ENCODE measurements at places on chromosomes 3 and 15.

GRCh38 chr3:94115482-94115881 is 52.6 kb downstream of the NSUN3 start:
- no peak for DNase-seq

DNA sequence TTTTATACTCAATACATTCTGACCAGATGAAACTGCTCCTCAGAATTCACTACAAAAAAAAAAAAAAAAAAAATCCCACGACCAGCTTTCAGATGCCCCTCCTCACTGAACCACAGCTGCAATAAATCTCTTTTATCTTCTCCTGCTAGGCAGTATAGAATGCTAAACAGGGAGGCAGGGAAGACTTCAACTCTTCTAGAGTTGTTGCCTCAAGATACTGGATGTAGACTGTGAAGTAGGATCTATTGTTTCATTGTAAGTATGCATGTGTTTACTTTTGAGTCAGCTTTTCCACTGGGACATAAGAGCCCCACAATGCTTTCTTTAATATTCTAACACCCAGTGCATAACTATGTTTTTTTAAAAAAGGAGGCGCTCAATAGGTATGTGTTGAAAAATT is 401.4 kb downstream of the TBL1XR1 start:
- DNase-seq = no peak

GRCh38 chr15:88398011-88398410 is 69.2 kb downstream of the MRPL46 start:
- no peak for DNase-seq

DNA sequence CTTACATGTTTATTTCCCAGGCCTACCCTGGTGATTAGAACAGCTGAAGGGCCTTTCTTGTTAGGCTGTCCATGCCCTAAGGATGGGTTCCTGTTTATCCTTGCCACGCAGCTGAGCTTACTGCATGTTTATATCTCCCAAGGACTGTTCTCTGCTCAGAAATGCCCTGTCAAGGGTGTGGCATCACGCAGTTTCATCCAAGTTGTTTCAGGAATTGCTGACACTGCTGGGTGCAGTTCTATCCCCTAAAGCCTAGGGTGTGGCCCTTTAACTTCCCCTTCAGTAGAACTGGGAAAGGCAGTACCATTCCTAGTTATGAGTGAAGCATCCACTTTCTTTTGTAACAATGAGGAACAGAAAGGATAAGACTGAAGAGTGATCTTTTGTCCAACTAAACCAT is 5.0 kb downstream of the ELL3 start:
- DNase-seq = no peak

DNA sequence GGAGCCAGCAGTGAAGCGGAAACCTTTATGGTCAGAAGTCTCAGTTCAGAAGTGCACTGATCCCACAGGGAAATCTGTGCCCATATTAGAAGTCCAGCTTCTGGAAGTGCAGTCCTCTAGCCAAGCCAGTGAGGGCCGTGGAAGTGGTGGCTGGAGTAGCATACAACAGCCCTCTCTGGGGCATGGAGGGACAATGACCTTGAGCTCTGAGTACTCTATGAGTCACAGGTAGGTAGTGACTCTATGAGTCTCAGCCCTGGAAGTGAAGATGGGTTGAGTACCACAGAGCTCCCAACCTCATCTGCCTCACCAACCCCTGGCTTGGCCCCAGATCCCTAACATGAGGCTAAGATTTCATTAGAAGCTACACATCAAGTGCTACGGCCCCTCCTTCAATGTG is 205.9 kb upstream of the PPP2R3A start:
- no peak for DNase-seq

DNA sequence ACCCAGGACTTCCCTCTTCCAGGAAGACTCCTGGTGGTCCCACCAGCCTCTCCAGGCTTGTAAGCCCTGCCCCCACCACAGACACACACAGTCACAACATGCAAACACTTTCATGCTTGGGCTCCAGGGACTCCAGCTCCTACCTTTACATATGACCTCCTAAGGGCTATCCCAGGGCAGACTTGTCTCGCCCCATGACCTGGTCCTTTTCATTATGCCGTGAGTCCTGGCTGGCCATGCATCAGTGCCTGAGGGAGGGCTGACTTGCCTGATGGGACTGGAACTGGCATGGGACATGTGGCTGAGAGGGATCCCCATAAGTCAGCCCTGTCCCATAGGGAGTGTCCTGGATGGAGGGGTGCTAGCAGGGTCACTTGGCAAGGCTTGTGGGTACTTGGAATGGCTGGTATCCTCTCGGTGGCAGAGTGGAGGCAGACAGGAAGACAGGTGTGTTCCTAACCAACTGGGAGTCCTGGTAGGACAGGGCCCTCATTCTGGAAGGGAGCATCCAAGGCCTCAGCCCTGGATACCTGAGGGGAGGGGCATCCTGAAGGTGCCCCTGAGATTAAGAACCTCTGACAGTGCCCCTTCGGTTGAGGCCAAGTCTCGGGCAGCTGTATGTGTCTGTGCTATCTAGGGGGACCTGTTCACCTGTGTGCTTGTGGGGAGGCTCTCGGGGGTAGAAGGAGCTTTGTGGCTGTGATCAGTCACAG is 540 bp upstream of the HHATL start:
- DNase-seq = no peak

GRCh38 chr15:57064033-57064432 is 145.6 kb downstream of the TCF12 start:
- DNase-seq = no peak
